NCI-H524 treated with DMSO at 0.1 percent for 48 hours (cell line): ENCODE measurements at places on chromosomes 5 and 9.

DNA sequence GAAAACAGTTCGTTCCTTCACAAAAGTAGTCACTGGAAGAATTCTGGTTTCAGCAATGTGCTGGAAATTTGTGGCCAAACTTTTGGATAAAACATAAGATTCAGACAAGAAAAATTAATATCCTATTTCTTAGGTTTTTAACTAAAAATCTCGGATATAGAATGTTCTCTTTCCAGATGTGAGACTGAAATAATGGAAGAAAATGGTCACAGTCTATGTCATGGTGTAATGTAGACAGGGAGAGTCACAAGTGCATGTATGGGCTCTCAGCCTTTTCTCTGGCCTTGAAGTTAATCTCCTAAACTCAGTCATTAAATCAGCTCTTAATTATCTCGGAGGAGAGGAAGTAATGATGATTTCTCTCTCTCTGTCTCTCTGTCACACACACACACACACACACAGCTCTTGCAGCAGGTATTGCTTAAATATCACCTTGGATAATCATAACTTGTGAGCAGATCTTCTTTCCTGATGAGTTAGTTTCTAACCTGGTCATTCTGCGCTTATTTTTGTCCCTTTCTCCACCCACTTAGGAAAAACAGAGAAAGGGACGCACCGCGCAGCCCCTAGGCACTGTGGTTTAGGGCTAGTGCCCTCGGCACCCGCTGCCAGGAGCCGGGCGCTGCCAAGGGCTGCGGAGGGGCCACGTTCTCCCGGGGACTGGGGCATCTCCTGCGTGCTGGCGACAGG is 672 bp upstream of the ITGA2 start:
- DNase-seq, result peak; percentile 2

DNA sequence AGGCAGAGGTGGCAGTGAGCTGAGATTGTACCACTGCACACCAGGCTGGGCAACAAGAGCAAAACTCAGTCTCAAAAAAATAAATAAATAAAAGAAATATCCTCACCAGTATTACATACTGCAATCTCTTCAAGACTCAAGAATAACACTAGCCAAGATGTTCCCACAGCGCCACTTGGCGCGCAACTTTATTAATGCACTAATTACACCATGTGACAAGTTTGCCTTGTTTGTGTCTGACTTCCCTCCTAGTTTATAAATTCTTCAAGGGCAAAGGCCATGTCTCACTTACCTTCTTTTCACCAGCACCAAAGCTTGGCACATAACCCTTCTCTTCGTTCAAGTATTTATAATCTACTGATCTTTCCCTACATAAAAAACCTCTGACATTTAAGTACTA is 4.8 kb downstream of the SKP1 start:
- no peak for DNase-seq

DNA sequence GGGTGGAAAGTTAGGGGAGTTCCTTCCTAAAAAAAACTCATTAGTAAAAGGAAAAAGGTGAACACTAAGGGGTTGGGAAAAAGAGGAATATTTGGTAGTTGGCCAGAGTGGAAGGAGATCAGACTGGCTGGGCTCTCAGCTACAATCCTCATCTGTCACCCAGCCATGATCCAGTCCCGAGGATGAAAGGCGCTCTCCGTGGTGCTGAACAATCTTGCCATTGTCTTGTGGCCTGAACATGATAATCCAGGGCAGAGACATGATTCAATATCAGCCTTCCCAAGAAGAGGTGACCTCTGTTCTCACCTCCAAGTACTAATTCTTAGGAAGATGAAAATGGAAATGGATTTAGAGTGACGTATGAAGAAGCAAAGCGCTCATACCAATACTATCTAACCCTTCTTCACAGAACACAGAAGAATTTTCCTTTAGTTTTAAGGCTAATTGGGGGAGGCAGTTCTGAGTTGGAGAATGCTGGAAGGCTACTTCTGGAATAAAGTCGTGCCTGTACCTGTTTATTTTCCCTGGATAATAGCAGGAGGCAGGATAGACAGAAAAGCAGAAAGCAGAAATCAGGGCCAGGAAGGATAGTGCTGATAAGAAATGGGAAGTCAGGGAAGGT is 36.6 kb upstream of the MYORG start:
- no peak for DNase-seq

GRCh38 chr5:99070362-99070761 is 141.6 kb upstream of the CHD1 start:
- no peak for DNase-seq

DNA sequence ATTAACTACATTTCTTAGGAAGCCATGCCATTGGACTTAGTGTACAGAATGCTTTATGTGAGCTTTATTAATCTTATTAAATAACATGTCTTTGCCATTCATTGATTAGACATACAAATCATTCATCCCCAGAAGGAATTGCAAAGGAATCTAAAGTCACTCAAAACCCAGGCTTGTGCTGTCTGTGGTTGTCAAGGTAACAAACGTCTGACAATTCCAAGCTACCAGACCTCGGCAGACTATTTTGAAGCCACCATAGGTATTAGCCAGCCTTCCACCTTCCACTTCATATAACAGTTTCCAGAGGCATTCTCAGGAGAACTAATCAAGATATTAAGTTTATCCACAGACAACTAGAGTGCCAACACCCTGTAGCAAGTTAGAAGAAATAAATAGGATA is 135.2 kb upstream of the TUSC1 start:
- no peak for DNase-seq

GRCh38 chr5:120604884-120605283 is 140.8 kb downstream of the PRR16 start:
- no peak for DNase-seq

- no peak for DNase-seq
Observed at GRCh38 chr5:38590838-38591522, 34.5 kb upstream of the LIFR start.

GRCh38 chr9:128411364-128412119 is 9.1 kb upstream of the CERCAM start:
- no peak for DNase-seq

- no peak for DNase-seq
Observed at GRCh38 chr5:122377026-122377425, 65.0 kb downstream of the SNCAIP start.

DNA sequence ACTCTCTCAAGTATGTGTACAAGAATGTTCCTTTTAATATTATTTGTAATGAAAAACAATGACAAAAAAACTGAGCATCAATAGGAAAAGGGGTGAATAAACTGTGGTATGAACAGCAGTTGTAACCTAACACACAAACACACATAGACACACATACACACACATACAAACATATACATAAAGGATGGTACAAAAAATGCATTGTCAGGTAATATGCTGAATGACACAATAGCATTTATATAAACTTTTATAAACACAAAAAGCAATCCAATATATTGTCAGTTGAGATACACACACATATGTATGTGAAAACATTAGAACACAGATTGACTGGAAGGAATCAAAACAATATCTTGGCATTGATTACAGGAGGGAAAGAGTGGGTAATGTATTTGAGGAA is 227.0 kb upstream of the ISL1 start:
- DNase-seq, result no peak

DNA sequence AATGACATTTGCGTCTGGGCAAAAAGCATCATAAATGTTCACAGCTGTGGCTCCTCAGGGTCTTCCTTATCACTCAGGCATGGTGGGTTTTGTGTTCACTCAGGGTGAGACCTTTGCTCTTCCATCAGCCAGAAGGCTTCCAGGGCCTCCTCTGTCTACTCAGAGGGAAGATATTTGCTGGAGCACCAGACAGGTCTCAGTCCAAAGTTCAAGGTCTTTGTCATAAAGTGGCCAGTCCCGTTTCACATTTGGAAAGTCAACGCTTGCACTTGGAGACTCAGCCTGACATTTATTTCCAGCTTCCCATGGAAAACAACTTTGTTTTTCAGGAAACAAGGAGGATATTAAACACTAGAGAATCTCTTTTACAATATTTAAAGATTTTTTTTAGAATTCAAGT is 12.2 kb upstream of the CARTPT start:
- no peak for DNase-seq

DNA sequence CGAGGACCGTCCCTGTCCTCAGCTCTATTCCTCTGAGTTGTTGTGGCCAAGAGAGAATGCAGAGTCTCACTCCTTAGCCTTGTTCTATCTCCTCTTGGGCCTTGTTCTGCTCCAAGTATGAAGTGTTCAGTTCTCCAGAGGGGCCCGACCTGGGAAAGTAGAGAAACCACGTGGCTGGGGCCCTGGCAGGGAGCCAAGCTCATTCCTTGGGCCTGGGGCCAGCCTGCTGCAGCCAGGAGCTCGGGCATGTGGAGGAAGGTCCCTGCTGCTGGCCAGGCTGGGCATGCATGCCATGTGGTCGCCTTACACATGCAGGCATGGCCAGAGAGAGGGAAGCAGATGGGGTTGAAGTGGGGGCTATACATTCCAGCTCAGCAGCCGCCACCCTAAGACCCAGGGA is 60.7 kb downstream of the COL27A1 start:
- DNase-seq, result peak; percentile 32

DNA sequence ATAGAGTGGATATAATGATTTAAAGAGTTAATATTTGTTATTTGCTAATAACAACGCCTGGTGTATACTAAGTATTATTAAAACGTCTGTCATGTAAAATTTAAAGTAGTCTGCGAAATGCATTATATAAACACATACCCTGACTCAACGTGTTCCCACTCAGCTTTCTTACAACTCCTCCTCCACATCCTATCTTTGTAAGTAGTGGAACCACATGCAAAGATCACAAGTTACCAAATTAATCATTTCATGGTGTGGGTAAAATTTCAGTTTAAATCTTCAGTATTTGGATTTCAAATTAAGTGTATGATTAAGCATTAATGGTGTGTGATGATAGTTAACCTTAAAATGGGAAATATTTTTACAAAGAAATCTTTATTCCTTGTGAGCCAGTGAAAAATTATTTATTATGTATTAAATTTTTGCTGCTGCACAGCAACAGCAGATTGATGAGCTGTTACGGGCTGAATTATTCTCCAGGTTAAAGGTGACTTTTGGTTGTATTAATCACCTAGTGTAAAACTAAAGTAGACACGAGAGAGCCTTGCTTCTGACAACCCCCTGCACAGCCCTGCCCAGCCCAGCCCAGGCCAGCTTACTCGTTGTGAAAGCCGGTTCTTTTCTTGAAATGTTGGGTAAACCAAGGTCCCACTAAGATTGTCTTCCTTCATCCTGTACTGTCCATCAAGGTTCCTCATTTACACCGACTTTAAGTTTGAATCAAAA is 373.5 kb downstream of the DTWD2 start:
- no peak for DNase-seq

DNA sequence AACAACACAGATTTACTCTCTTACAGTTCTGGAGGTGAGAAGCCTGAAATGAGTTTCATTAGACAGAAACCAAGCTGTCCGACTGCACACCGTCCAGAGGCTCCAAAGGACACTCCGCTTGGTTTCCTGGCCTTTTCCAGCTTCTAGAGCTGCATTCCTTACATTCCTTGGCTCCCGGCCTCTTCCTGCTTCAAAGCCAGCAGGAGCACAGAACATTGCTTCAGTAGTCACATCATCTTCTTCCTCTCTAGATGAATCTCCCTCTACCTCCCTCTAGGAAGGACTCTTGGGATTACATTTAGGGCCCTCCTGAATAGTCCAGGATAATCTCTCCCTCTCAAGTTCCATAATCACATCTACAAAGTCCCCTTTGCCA is 213.3 kb downstream of the CDK5RAP2 start:
- DNase-seq, result no peak

DNA sequence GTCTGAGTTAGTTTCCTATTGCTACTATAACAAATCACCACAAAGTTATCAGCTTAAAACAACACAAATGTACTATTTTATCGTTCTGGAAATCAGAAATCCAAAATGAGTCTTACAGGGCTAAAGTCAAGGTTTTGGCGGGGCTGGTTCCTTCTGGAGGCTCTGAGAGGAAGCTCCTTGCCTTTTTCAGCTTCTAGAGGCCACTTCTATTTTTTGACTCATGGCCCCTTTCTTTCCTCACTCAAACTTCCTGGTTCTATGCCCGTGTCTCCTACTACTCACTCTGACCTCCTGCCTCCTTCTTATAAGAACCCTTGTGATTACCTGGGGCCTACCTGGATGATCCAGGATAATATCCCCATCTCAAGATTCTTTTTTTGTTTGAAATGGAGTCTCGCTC is 48.2 kb downstream of the GABBR2 start:
- no peak for DNase-seq

GRCh38 chr5:35246900-35247647 is 16.8 kb upstream of the PRLR start:
- DNase-seq, result no peak

- no peak for DNase-seq
Observed at GRCh38 chr5:58640011-58640410, 57.1 kb downstream of the RAB3C start.

DNA sequence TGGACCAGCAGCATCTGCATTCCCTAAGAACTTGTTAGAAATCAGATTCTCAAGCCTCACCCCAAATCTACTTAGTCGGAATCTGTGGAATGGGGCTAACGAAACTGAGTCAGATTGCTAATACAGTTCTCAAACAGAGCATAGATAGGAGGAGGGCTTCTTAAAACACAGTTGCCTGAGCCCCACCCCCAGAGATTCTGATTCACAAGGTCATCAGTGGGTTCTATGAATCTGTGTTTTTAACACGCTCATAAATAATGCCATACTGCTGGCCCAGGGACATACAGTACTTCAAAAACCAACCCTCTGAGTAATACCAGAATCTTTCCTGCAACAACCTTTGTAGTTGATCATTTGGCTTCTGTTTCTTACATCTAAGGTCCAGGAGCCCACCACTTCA is 32.9 kb upstream of the GARNL3 start:
- DNase-seq, result no peak
